ENCODE measurements at places on chromosomes 6 and 20.

- no peak for DNase-seq
These were observed 450.3 kb upstream of the GJE1 start for GRCh38 chr6:141682391-141682790.

DNA sequence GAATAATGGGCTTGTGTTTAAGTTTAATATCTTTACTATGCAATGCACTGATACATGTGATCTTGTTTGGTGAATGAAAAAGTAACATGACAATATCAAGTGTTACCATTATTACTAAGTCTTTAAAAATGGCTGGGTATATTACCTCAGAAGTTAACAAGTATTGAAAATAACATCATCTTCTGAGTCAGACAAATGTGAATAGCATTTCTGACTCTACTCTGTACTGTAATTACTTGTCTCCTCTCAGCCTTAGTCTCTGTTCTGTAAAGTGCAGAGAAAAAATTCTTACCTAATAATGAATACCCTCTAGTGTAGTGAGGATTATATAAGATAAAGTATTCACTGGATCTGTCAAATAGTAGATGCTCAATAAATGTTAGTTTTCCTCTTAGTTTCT is 47.0 kb upstream of the GCLC start:
- DNase-seq = no peak

- DNase-seq = no peak
These were observed 15.7 kb upstream of the CST3 start for GRCh38 chr20:23653400-23653938.

DNA sequence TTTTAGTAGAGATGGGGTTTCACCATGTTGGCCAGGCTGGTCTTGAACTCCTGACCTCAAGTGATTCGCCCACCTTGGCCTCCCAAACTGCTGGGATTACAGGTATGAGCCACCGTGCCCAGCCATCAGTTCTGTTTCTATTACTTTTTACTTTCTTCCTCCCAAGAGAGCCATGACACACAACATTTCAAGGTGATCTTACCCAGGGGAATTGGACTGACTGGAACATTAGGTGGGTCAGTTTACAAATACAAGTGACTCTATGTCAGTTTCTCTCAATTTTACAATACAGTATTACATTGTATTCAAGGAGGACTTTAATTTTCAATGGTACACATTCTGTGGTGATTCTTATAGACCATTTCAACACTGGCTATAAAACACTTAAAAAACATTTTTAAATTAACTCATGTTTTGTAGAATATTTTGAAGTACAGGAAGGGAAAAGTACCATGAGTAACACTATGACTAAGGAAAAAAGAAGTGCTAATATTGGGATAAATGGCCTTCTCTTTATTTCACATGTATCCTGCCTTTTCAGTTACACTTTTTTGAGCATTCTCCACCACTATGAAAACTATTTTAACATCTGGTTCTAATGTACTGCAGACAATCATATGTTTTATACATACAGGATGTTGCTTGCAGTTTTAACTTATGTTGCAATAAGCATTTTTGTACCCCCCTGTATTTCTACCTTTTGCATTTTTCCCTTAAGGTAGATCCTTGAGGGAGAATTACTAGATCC is 8.4 kb downstream of the TPBG start:
- no peak for DNase-seq

- DNase-seq = no peak
These were observed 87.1 kb downstream of the CDC5L start for GRCh38 chr6:44474643-44475042.

- no peak for DNase-seq
These were observed 8.7 kb downstream of the CDS2 start for GRCh38 chr20:5135363-5136012.

GRCh38 chr20:38293491-38294065 is 10.4 kb upstream of the BPI start:
- no peak for DNase-seq

GRCh38 chr6:16314296-16314695 is 75.9 kb downstream of the GMPR start:
- no peak for DNase-seq

GRCh38 chr20:36062799-36063198 is 91.7 kb upstream of the EPB41L1 start:
- DNase-seq = no peak

- DNase-seq = no peak
These were observed 163.2 kb downstream of the DTNBP1 start for GRCh38 chr6:15499591-15499990.

DNA sequence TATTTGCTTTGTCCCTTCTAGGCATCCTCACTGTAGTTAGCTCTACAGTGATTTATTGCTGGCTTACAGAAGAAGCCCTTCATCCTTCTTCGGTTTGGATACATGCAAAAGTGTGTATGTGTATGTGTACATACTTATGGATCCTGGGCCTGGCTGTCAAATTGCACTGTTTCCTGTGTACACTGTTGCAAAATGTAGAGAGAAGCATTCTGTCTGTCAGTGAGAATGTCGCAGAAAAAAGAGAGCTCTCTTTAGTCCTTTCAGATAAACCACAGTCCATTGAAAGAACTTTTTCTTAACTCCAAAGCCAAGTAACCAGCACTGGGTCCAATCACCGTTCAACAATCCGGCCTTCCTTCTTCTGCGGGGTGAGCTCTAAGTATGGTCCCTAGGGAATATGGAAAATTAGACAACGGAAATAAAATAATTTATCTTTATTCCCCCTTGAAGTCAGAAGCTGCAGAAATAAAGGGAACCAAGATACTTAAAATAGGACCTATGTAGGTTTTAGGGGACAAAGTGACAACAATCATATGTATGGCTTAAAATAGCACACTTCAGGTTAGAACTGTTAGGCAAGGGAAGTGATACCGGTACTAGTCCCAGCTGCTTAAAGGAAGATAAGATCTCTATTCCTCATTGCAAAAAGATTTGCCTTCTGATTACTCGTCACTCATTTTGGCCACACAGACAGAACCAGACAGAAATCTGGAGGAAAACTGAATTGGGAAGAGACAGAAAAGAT is 107.0 kb downstream of the CD83 start:
- DNase-seq = no peak

DNA sequence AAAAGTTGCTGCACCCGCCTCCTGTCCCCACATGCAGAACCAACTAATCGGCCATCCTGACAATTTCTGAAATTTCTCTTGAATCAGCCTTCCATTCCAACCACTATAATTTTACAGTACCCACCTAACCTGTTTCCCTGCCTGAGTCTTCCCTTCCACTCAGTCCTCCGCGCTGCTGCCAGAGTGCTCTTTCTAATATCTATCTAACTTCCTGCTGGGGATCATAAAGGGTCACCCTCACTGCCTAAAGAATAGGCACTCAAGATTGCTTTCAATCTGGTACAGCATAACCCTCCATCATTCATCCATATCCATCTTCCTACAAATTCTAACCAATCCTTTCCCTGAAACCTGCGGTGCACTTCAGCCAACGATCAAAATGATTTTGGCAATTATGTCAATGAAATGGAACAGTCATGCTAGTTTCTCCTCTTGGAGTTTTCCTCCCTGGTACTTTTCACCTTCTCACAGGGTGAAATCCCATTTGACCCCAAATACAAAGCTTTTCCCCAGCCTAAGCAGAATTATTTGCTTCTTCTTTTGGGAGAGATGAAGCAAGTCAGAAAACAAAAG is 117.5 kb upstream of the BEND6 start:
- peak; percentile 47 for DNase-seq

DNA sequence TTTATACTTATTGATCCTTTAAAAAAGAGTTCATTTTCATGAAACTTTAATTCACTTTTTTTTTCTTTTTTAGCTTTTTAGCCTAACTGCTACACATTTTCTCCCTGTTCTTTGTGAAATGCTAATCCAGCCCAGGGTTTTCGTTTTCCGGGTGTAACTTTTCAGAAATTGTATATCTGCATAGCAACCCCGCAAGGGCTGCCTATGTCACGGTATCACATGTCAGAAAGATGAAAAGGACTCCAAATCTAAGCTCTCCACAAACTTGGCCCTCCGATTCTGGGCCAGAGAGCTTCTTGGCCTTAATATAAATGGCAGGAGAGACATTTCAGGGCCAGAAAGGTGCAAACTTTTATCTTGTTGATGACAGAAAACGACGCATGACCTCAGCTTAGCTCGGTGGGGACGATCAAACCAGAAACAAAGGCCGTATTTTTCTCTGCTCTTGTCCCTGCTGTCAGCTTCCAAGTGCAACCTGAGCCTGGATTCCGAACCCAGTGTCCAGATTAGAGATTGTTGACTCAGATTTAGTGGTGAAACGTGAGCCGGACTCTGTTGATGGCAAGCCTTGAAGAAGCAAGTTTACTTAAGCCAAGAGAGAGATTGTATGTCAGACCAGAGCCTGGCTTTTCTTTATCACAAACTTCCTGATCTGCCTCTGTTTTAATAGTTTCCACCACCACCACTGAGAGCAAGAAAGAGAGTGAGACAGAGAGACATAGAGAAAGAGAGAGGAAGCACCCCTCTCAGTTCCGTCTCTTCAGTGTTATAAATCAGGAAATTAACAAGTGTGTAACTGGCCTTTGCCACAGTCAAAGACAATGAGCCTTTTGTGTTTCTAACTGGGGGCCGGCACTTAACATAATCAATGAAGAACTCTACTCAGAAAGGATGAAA is 157.8 kb downstream of the SCML4 start:
- peak; percentile 42 for DNase-seq

GRCh38 chr20:52446421-52447224 is 255.0 kb upstream of the ZFP64 start:
- DNase-seq = no peak

- DNase-seq = no peak
These were observed 553.4 kb upstream of the CITED2 start for GRCh38 chr6:139927742-139928305.

- DNase-seq = no peak
These were observed 1.0 kb downstream of the SGK1 start for GRCh38 chr6:134316733-134317431.

- peak; percentile 30 for DNase-seq
These were observed 248.9 kb downstream of the TPBG start for GRCh38 chr6:82612475-82613039.

DNA sequence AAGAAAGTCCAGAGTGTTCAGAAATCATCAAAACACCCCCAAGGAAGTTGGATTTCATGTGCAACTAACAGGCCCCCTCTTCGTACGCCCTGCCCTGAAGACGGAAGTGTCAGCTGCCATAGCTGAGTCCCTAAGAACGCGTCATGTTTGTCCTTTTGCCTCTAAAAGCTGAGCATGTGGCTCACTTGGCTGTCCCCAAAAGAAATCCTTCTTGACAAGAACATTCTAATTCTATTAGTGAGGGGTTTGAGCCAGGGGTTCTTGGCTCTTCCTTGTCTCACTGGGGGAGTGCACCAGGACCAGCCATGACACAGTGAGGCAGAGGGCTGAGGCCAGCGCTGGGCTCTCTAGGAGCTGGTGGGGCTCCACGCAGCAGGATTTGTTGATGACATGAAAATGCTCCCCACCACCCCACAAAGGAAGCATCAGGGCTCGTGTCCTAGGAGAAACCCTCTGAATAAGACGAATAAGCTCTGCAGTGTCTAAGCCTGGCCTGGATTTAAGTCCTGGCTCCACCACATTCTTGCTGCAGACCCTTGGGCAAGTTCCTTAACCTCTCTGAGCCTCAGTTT is 20.0 kb upstream of the SPO11 start:
- no peak for DNase-seq

- DNase-seq = no peak
These were observed 25.5 kb downstream of the CNKSR3 start for GRCh38 chr6:154484942-154485341.

- DNase-seq = no peak
These were observed 36.5 kb upstream of the RFPL4B start for GRCh38 chr6:112310439-112311125.

GRCh38 chr6:23454080-23454976 is 671.7 kb upstream of the NRSN1 start:
- DNase-seq = no peak

DNA sequence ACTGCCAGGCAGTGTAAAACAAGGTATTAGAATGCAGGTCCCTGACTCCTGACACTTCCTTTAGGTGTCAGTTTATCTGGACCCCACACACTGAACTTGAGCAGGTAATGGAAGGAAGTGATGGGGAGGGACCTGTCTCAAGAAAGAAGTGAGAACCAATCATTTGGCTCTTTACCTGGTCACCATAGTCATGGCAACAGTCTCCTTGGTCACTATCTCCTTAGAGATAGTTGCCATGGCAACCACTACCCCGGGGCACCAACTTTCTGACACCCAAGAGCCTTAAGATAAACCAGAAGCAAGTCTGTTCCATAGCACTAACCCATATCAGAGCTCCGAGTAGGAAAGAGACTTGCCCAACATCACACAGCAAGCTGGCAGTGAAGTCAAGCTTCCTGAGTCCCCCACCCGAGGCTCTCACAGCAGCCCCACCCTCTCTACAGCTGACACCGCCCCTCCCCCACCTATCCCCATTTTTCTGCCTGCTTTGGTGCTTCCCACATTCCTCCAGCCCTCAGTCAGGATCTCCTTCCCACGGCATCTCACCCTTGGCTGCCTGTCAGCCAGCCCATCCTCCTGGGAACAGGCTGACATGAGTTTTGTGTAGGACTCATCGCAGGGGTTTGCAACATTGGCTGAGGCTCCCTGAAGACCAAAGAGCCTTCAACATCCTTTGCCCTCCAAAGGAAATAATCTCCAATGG is 16.3 kb upstream of the HM13 start:
- no peak for DNase-seq

GRCh38 chr6:132792510-132792909 is 5.9 kb downstream of the SLC18B1 start:
- no peak for DNase-seq

DNA sequence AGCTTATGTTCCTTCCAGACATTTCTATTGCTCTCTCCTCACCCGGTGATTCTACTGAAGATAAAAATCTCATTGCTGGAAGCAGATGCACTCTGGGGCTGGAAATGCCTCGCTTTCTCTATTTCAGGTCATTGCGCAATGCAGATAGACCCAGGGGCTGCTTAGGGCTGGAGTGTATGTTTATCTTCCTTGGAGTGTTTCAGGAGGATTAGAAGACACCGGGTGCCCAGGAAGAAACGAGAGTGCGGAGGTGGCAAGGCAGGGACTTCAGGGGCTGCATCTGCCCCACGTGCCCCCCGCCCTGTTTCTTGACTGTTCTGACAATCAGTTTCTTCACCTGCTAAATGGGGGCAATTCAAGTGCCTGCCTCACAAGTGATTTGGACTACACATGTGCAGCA is 45.6 kb upstream of the IYD start:
- DNase-seq = no peak

- no peak for DNase-seq
These were observed 4.6 kb downstream of the C6orf58 start for GRCh38 chr6:127581576-127581975.

DNA sequence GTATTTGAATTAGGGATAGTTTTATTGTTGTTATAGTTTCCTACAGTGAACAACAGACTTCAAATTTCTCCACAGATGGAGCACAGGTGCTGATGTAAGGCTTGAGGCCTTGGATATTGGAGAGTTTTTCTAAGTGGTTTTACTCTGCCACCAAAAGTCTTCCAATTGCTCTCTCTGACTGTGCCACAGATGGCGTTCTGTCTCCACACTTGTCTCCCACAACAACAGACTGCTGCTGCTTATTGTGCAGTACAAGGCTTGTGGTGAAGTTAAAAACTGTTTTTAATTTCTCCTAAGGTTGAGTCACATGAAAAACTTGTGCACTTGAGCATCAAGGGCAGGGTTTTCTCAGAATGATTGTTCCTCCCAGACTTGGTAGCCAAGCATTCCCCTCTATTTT is 460.9 kb upstream of the KHDRBS2 start:
- no peak for DNase-seq

GRCh38 chr20:47317127-47317895 is 39.2 kb downstream of the ZMYND8 start:
- DNase-seq = peak; percentile 72

- DNase-seq = no peak
These were observed 75.6 kb upstream of the LGSN start for GRCh38 chr6:63395381-63395780.
